Activated CD4-positive, alpha-beta memory T cell treated with anti-CD3 and anti-CD28 coated beads, Interleukin-2, amount 10 ng/mL, durations not matched to agents 7 days and 5 days (primary cell): ENCODE measurements at places on chromosomes 6 and 20. TPM values are rescaled to one million over a fixed set of nuclear protein-coding genes. Genes with fewer than 3 reads are reported as not detected.

SIRPD gene
- 0.15 TPM for total RNA-seq

CRIP3 gene
- total RNA-seq = not detected

SLC22A16 gene
- not detected for total RNA-seq

MYCT1 gene
- not detected for total RNA-seq

COL10A1 gene
- not detected for total RNA-seq

HLA-DQB2 gene
- not detected for total RNA-seq

HFE gene
- total RNA-seq = 3.4 TPM

- no peaks in the 10 kb centered on the region for H3K36me3 ChIP-seq
- H3K27me3 ChIP-seq = peaks cover 1% of the 10 kb centered on the region
- DNase-seq = no peak
- H3K4me1 ChIP-seq = no peaks in the 10 kb centered on the region
- no peak overlapping the region for H3K27ac ChIP-seq
These were observed 380.2 kb downstream of the LAMA2 start for GRCh38 chr6:129263176-129263575.

DNA sequence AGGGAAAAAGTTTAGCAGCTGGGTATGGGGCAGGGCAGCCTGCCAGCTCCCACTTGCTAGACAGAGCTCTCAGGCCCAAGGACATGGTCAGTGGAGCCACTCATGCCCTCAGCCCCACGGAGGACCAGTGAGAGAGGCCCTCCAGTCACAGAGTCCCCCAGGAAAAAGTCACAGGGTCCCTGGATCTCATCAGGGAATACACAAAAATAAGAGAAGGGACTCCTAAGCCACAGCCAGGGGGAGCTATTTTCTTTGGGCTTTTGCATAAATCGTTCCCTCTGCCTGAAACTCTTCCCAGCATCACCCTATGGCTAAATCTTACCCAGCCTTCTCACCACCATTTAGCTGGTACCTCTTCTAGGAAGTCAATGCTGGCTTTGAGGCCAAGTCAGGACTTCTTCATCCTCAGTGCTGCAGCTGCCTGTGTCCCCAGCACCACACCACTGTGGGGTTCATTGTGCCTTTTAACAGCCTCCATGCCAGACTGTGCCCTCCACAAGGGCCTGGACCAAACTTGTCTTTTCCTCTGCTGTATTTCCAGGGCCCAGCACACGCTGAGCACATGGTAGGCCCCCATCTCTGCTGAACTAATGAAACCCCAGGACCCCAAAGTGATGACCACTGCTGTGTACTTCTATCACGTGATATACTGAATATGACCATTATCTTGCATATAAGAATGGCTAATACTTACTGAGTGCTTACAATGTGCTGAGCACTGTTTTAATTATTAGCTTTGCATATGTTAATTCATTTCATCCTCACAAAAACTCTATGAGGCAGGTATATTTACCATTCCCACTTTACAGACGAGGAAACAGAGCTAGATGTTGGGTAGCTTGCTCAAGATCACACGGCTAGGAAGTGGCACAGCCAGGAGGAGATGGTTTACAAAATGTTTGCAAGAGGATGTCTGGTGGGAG lies 2.0 kb downstream of the ZNF335 start:
- peak overlapping the region; percentile 99 for H3K27ac ChIP-seq
- peaks cover 42% of the 10 kb centered on the region for H3K36me3 ChIP-seq
- no peak for DNase-seq
- peak overlapping the region; percentile 78 for H3K4me3 ChIP-seq

DNA sequence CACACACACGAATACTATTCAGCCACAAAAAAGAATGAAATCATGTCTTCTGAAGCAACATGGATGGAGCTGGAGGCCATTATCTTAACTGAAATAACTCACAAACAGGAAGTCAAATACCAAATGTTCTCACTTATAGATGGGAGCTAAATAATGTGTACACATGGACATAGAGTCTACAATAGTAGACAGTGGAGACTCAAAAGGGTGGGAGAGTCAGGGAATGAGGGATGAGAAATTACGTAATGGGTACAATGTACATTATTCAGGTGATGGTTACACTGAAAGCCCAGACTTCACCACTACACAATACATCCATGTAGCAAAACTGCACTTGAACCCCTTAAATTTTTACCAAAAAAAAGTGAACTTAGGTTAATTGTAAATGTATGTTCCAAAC lies 160.4 kb downstream of the TASP1 start:
- no peak overlapping the region for H3K4me3 ChIP-seq
- no peaks in the 10 kb centered on the region for H3K4me1 ChIP-seq
- H3K27me3 ChIP-seq = no peaks in the 10 kb centered on the region
- no peak for DNase-seq
- peaks cover 16% of the 10 kb centered on the region for H3K36me3 ChIP-seq

GRCh38 chr6:139368661-139369060 lies 5.8 kb downstream of the CITED2 start:
- H3K27me3 ChIP-seq = no peaks in the 10 kb centered on the region
- no peak overlapping the region for H3K4me3 ChIP-seq
- no peak overlapping the region for H3K27ac ChIP-seq

DNA sequence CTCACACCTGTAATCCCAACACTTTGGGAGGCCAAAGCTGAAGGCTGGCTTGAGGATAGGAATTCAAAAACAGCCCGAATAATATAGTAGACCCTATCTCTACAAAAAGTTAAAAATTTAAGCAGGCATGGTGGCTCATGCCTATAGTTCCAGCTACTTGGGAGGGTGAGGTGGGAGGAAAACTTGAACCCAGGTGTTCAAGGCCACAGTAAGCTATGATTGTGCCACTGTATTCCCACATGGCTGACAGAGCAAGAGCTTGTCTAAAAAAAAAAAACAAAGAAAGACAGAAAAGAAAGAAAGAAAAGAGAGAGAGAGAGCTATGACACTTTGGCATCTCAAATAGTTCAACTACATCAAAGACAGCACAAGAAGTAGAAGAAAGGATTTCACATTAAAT lies 33.2 kb downstream of the DCDC2 start:
- peaks cover 16% of the 10 kb centered on the region for H3K27me3 ChIP-seq
- no peak overlapping the region for H3K4me3 ChIP-seq
- no peaks in the 10 kb centered on the region for H3K4me1 ChIP-seq
- no peak overlapping the region for H3K27ac ChIP-seq
- no peaks in the 10 kb centered on the region for H3K36me3 ChIP-seq
- DNase-seq = no peak

DNA sequence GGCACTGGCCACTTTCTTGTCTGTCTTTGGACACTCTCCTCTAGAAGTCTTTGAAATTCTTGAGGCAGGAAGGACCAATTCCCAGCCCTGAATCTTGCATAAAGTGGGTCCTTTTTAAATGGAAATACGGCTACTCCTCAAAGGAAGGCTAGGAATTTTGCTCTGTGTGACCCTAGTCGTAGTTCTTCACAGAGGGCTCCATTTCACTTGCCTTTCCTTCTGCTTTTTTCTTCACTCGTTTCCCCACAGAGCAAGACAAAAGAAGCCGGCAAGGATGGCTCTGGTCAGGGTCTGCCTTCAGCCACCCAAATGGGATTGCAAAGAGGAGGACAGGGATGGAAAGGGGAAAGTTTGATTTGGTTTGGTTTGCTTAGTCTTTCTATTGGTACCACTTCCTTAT lies 25.8 kb downstream of the HLA-E start:
- H3K4me1 ChIP-seq = peaks cover 47% of the 10 kb centered on the region
- peak overlapping the region; percentile 96 for H3K27ac ChIP-seq
- peak overlapping the region; percentile 66 for H3K4me3 ChIP-seq
- no peaks in the 10 kb centered on the region for H3K27me3 ChIP-seq

DNA sequence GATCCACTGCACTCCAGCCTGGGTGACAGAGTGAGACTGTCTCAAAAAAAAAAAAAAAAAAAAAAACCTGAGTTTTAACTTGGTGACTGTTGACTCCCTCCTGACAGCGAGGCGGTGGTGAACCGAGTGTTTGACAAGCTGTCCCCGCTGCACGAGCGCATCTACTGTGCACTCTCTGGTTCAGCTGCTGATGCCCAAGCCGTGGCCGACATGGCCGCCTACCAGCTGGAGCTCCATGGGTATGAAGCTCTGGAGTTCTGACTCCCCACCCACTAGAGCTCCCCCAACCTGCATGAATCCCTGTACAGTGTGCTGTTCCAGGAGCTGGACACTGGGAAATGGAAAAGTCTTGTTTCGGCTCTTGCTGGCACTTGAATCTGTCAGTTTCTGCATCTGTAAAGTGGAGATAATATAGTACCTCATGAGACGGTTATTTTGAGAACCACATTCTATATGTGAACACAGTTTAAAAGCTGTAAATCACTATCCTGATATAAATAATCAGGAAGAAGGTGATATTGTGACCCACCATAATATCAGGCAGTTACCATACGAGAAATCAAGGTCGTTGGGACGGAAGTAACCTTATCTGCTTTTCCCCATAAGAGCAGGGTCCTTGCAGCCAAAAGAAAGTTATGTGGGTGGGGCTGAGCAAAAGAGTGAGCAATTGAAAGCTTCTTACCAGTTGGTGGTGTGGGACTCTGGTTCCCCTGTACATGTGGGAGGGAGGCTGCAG lies 3.3 kb downstream of the PSMB9 start:
- no peaks in the 10 kb centered on the region for H3K27me3 ChIP-seq
- peak overlapping the region; percentile 100 for H3K4me3 ChIP-seq
- no peak for DNase-seq
- H3K27ac ChIP-seq = peak overlapping the region; percentile 56

GRCh38 chr6:34039943-34040342 lies 105.9 kb downstream of the GRM4 start:
- DNase-seq = no peak
- H3K27ac ChIP-seq = no peak overlapping the region
- no peak overlapping the region for H3K4me3 ChIP-seq
- peaks cover 3% of the 10 kb centered on the region for H3K27me3 ChIP-seq

GRCh38 chr6:149129371-149130077 lies 188.0 kb upstream of the TAB2 start:
- DNase-seq = no peak
- peak overlapping the region; percentile 91 for H3K27ac ChIP-seq
- H3K4me3 ChIP-seq = no peak overlapping the region
- no peaks in the 10 kb centered on the region for H3K27me3 ChIP-seq
- H3K36me3 ChIP-seq = peaks cover 65% of the 10 kb centered on the region

DNA sequence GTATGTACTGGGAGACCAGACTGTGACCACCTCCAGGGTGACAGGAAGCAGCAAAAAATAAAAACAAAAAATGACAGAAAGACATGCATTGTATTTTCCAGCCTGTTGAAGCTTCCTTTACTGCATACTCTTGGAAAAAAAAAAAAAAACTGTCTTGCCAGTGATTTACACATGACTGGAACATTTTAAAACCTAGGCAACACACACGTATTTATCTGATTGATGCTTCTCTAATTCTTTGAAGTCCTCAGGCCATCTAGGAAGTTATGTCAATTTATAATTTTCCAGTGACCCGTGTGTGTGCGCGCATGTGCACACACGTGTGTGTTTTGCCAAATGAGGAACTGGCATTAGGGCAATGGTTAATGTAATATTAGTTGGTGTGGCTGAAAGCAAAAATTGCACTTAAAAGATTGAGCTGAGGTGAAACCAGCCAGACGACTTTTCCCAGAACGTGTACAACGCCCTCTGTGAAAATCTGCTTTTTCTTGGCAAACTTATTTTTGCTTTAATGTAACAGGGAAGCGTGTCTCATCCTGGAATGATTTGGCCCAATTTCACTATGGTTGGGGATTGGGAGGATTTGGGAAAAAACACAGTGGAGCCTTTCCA lies 315.2 kb downstream of the TFAP2A start:
- no peak for DNase-seq
- H3K36me3 ChIP-seq = no peaks in the 10 kb centered on the region
- no peaks in the 10 kb centered on the region for H3K27me3 ChIP-seq
- H3K4me1 ChIP-seq = no peaks in the 10 kb centered on the region
- no peak overlapping the region for H3K27ac ChIP-seq

GRCh38 chr6:148648754-148649453 lies 97.9 kb upstream of the UST start:
- H3K4me1 ChIP-seq = no peaks in the 10 kb centered on the region
- peaks cover 22% of the 10 kb centered on the region for H3K27me3 ChIP-seq
- no peak overlapping the region for H3K4me3 ChIP-seq
- DNase-seq = no peak
- H3K27ac ChIP-seq = no peak overlapping the region

DNA sequence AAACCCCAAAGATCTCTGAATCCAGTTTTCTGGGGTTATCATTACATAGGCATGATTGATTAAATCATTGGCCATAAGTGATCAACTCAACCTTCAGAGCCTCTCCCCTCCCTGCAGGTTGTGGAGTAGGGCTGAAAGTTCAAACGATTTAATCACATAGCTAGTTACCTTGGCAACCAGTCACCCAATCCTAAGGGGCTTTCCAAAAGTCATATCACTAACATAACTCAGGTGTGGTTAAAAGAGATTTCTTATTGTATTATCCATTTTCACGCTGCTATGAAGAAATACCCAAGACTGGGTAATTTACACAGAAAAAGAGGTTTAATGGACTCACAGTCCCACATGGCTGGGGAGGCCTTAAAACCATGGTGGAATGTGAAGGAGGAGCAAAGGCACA lies 935.1 kb upstream of the SLC35B3 start:
- H3K4me3 ChIP-seq = no peak overlapping the region
- H3K36me3 ChIP-seq = no peaks in the 10 kb centered on the region
- no peaks in the 10 kb centered on the region for H3K27me3 ChIP-seq
- H3K27ac ChIP-seq = no peak overlapping the region
- no peak for DNase-seq
